ENCODE measurements at places on chromosomes 3 and 15.

DNA sequence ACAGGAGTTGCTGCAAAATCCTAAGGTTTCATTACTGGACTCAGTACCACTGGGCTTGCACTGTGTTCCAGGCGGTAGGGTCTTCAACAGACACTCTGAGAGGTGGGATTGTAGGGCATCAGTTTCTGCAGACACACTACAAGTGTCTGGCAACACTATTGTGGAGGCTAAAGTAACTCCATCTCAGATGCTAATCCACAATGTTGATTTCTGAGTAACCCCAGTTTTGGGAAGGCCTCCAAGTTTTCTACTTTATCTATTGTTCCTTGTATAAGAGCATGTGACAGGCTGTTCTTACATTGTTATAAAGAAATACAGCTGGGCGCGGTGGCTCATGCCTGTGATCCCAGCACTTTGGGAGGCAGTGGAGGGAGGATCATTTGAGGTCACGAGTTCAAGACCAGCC, 2.5 kb upstream of the ABHD5 start:
- DNase-seq = no peak

DNA sequence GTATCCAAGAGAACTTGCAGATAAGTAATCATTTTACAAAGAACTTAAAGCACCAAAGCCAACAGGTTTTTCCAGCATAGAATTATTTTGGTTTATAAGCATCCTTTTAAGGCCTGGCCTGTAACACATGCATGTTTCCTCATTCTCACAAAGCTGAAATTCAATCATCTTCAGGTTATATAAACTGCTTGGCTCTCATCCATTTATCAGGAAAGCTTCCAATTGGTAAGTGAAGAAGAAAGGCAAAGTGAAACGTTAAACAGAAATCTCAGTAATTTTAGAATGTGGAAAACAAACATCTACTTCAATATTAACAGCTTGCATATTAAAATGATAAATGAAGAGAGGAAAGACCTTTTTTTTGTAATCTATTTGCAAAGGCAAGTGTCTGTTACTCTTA, 1.6 kb downstream of the SERP1 start:
- no peak for DNase-seq

DNA sequence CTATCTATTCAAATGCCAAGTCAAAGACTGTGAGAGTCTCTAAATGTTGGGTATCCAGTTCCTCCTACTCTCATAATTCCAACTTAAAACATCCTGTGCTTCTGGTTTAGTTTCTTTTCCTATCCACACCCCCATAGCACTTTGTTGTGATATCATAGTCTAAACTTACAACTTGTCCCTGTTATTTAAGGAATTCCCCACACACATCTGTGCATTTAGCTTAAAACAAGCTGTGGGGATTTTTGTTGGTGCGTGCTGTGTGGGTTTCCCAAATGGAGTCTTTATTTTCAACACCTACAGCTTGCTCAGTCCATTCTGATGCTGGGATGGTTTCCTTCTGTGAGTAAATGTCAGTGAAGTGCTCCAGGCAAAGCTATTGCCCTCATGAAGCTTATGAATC, 167.3 kb downstream of the GMNC start:
- DNase-seq = no peak

GRCh38 chr15:66770518-66771350, 68.7 kb downstream of the SMAD6 start:
- no peak for DNase-seq

DNA sequence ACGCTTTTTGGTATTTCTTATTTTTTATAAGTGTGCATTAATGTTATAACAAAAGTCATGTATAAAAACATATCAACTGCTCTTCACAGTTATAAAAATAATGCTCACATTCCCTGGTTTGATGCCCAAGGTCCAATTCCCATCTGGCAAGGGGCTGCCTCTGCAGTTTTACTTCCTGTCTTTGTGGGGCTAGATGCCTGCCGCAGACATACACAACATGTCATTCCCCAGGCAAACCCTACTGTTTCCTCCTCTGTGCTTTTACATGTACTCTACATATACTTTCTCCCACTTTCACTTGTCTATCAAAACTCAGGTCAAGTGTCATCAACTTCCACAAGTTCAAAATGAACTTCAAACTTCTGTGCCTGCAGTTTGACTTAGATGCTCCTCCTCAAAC, 60.5 kb upstream of the ETV5 start:
- no peak for DNase-seq

GRCh38 chr3:123644358-123644757, 59.5 kb upstream of the HACD2 start:
- no peak for DNase-seq

DNA sequence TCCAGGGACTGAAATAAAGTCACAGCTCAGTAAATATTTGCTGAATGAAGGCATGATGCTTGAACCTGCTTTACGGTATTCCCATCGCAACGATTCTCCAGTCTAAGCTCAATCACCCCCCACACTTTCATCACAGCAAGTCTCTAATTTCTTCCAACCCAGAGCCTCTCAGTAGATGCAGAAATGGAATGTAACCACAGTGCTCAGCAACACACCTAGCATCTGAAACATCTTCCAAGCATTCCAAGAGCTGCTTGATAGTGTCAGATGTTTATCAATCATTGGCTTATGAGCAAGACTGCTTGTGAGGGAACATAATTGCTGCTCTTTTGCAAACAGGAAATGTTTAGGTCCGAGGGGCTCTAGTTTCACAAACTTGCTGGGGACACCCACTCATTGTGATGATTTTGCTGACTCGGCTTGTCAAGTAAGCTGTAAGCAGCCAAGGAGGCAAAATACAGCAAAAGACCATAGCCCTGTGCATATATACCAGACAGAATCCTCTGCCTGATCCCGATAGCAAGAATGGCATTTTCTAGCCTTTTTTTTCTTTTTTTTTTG, 751.2 kb downstream of the NR2F2 start:
- no peak for DNase-seq

DNA sequence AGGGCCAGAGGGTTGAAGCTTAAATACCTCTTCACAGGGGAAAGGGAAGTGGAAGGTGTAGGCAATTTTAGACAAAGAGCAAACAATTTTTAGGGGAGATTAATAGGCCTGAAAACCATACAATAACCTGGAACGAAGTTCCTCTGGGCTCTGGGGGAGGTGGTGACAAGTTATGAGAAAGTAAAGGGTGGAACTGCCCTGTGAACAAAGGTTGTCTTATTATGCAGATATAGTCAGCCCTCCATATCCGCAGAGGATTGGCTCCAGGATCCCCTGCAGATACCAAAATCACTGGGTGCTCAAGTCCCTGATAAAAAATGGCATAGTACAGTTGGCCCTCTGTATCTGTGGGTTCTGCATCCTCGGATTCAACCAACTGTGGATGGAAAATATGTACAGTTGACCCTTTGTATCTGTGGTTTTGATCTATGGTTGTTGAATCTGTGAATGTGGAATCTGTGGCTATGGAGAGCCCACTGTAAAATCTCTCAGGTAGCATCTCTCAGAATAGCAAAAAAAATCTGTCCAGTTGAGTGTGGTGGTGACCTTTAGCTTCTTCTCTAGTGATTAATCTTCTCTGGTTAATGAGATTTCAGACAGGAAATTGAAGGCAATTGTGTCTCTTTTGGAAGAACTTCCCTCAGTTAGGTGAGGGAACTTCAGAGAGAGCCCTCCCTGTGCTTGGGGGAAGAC, 40.2 kb downstream of the CLEC3B start:
- DNase-seq = no peak

GRCh38 chr15:94306700-94307650, 75.6 kb downstream of the MCTP2 start:
- DNase-seq = no peak

- DNase-seq = no peak
These were observed 79.1 kb downstream of the RAB11A start for GRCh38 chr15:65948383-65948782.

DNA sequence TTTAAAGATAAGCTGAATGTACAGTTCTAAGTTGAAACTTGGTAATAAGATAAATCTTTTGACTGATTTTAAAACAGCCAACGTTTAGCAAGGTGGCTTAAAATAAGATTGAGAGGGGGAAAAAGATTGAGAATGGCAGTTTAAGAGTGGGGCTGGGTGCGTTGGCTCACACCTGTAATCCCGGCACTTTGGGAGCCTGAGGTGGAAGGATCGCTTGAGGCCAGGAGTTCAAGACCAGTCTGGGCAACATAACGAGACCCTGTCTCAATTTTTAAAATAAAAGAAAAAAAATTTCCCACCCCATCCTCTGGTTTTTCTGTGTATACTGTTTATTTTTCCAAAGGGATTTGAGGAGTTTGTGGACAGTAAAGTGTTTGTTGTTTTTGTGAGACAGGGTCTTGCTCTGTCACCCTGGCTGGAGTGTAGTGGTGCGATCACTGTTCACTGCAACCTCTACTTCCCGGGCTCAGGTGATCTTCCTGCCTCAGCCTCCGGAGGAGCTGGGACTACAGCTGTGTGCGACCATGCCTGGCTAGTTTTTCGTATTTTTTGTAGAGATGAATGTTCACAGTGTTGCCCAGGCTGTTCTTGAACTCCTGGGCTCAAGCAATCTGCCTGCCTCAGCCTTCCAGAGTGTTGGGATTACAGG, 3.0 kb downstream of the MAPK6 start:
- no peak for DNase-seq

DNA sequence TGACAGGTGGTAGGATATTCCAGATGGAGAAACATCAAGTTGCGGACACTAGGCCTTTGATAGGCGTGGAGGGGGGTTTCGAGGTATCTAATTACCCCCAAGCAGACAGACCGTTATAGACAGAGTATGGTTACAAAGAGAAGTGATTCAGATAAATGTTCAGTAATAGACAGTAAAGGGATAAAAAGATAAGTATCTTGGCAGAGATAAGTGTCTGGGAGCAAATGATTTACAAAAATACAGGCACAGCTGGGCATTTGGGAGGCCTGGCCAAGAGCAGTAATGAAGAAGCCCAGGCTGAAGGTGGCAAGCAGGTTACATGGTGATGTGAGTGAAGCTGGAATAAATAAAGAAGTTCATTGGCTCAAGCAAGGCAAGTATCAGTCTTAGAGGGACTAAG, 659 bp upstream of the MYH15 start:
- no peak for DNase-seq

DNA sequence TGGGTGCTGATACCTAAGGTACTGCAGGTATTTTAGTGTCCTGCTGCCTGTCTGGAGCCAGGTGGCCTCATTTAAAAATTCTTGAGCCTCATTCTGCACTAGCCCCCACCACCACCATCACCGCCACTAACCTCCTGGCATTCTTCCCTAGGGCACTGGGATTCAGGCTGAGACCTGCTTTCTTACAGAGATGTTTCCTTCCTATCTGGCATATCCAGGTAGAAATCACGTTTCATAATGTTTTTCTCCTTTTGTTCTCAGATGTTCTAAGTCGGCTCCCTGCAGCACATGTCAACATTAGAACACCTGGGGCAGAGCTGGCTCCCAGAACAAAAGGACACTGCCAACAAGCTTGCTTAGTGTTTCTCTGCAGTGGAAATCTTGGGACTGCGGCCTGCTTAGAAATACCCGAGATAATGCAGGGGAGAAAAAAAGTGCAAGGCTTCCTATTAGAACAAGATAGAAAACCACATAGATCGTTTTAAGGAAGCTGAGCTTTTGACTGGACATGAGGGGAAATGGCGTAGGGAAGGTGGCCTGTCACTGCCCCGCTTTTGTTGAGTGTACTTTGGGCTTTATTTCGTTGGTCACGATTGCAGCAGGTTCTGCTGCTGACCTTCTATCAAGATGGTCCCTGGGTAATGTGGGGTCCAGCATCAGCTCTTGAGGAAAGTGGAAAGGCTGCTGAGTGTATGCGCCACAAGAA, 59.6 kb upstream of the PPARG start:
- DNase-seq = no peak

DNA sequence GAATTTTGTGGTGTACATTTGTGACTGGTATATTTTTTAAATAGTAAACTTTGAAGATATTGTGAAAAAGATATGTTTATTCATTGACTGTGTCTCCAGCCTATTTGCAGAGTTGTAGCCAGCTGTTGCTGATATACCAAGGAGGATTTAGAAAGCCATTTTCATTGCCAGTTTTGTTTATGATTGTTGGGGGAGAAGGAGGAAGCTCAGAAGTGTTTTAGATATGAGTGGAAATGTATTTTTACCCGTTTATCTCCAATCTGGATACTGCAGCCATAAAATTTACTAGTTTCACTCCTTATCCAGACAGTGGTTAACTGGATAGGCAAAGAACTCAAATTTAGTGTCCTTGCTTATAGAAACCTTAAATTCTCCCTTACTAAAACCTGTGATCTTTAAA, 18.8 kb downstream of the ATP11B start:
- no peak for DNase-seq

GRCh38 chr3:150867434-150867833, 37.8 kb downstream of the MINDY4B start:
- DNase-seq = no peak

GRCh38 chr3:47017504-47018268, 38.2 kb downstream of the NBEAL2 start:
- no peak for DNase-seq

DNA sequence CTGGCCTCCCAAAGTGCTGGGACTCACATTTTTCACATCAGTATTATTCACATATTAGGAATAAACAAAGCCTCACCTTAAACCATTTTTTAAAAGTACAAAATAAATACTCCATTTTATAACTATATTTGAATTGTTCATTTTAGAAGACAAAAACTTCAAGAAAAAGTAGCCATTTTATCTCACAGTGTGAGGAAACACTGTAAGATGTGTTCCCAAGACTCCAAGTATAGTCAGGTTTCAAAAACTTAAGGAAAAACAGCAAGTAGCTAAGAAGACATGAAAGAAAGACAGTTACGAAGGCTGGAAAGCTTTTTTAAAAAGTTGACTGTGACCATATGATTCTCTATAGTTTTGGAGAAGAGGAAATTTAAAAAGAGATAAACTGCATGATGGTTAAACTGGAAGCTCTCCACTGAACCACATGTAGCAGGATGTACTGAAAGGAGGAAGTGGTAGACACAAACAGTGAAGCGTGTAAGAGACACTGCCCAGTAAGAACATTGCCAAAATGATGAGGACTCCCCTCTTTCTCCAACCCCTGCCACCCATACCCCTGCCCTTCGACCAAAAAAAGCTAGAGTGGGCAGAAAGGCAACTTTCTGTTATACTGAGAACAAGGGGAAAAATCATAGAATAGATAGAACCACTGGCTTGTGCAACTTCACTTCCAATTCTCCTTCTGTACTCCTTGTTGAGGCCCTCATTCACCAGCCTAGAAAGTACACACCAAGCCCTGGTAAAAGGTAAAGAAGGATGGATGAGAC, 6.2 kb upstream of the TMF1 start:
- no peak for DNase-seq

GRCh38 chr3:158395421-158395820, 175.6 kb upstream of the MLF1 start:
- no peak for DNase-seq

Data from anterior cingulate cortex (tissue), 58 donors.